ENCODE measurements at places on chromosomes 1 and 21. TPM values are rescaled to one million over a fixed set of nuclear protein-coding genes. Genes with fewer than 3 reads are reported as not detected.

GRCh38 chr1:220699044-220699443 is 8.9 kb downstream of the C1orf115 start:
- no peak overlapping the region for H3K4me3 ChIP-seq
- H3K27me3 ChIP-seq, result no peaks in the 10 kb centered on the region

DNA sequence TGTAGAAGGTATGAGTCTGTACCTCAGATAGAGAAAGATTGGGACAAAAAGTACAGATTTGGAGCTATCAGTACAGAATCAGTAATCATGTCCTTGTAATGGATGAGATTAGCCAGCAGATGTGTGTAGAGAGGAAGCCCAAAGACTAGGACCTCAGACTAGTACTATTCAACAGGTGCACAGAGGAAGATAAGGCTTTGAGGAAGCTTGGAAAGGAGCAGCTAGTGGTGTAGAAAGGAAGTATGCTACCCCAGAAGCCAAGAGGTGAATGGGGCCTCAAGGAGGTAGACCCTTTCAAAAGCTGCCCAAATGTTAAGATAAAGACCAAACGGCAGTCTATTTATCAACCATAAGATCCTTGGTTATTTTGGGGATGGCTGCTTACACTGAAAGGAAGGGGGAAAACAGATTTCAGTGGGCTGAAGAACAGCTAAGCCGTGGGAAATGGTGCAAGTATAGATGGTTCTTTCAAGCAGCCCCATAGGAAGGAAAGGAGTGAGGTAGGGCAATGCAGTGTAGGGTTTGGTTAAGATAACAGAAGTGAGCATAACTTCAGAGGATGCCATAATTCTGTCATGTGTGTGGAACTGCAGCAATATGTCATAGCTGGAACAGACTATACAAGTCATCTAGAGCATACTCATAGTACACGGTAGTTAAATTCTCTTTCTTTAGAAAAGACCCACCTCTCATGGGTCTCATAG is 221.7 kb downstream of the HHIPL2 start:
- H3K36me3 ChIP-seq, result no peaks in the 10 kb centered on the region
- H3K27me3 ChIP-seq, result no peaks in the 10 kb centered on the region
- no peak for DNase-seq
- H3K4me1 ChIP-seq, result no peaks in the 10 kb centered on the region

GRCh38 chr1:86146566-86146965 is 10.0 kb downstream of the COL24A1 start:
- no peaks in the 10 kb centered on the region for H3K4me1 ChIP-seq
- H3K4me3 ChIP-seq, result no peak overlapping the region
- DNase-seq, result no peak
- H3K27ac ChIP-seq, result no peak overlapping the region
- H3K36me3 ChIP-seq, result no peaks in the 10 kb centered on the region

Gene ANGPTL3
- not detected for total RNA-seq

Gene NSUN4
- total RNA-seq, result 26.9 TPM
